ENCODE measurements at places on chromosomes 5 and 9. TPM values are rescaled to one million over a fixed set of nuclear protein-coding genes. Genes with fewer than 3 reads are reported as not detected.

Gene SH3TC2
- total RNA-seq, result 6.0 TPM

Gene SPINK1
- total RNA-seq, result 0.78 TPM

Gene DAB2
- total RNA-seq, result 0.34 TPM

Gene F12
- 9.8 TPM for total RNA-seq

Gene CXCL14
- total RNA-seq, result 0.34 TPM

Gene RASGRF2
- total RNA-seq, result 1.0 TPM

Gene LHX2
- not detected for total RNA-seq

Gene NNT
- 61.6 TPM for total RNA-seq

Gene PCDHB9
- total RNA-seq, result under 0.01 TPM

Gene ANKRD31
- total RNA-seq, result 0.34 TPM

Gene TMEM174
- not detected for total RNA-seq

Gene DPYSL3
- 4.6 TPM for total RNA-seq

Gene TAS2R1
- not detected for total RNA-seq

Gene RFK
- 39.3 TPM for total RNA-seq

All from nasal cavity respiratory epithelium epithelial cell of viscerocranial mucosa (primary cell).